ENCODE measurements at places on chromosomes 5 and 9. TPM values are rescaled to one million over a fixed set of nuclear protein-coding genes. Genes with fewer than 3 reads are reported as not detected.
A peak's percentile ranks its signal among the peaks of the same experiment; 100 is the strongest.

SLCO6A1 gene
- total RNA-seq = not detected

CER1 gene
- total RNA-seq = not detected

GRCh38 chr5:1039706-1040260 lies 31.2 kb downstream of the NKD2 start:
- H3K4me1 ChIP-seq = no peaks in the 10 kb centered on the region
- H3K27ac ChIP-seq = no peak overlapping the region
- H3K4me3 ChIP-seq = no peak overlapping the region
- no peaks in the 10 kb centered on the region for H3K36me3 ChIP-seq

- H3K4me3 ChIP-seq = no peak overlapping the region
- peaks cover 34% of the 10 kb centered on the region for H3K36me3 ChIP-seq
- no peak for DNase-seq
- no peaks in the 10 kb centered on the region for H3K27me3 ChIP-seq
- H3K27ac ChIP-seq = no peak overlapping the region
- H3K4me1 ChIP-seq = peaks cover 15% of the 10 kb centered on the region
These were observed 36.3 kb downstream of the CXXC5 start for GRCh38 chr5:139684350-139684880.

IL9 gene
- not detected for total RNA-seq

DNA sequence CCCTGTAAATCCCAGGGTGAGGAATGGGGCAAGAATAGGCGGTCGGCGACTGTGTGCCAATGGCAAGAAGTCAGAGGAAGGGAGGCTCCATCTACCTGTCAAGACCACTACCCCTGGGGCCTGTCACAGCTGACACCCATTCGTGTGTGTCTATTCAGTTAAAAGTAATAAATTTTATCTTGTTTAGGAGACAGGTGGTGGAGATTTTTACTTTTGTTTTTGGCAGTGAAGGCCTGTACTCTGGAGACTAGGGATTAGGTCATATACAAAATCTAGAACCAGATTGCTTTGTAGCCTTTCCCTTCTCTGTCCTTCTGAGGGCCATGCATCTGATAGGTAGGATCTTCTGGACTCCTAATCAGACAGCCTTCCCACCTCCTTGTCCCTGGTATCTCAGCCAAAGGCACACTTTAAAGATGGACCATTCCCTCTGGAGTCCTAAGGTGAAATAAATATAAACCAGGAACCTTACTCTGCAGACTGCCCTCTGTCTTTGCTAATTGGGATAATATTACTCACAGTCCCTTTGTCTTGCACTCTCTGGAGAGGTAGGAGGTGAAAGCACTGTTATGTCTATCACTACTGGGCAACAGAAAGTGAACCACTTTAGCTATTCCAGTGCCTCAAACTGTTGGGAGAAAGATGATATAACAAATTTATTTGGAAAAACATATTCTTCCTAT lies 213.2 kb upstream of the ACTBL2 start:
- peaks cover 27% of the 10 kb centered on the region for H3K4me1 ChIP-seq
- no peaks in the 10 kb centered on the region for H3K36me3 ChIP-seq
- peak; percentile 4 for DNase-seq

- H3K4me3 ChIP-seq = no peak overlapping the region
- H3K4me1 ChIP-seq = no peaks in the 10 kb centered on the region
- no peaks in the 10 kb centered on the region for H3K36me3 ChIP-seq
- H3K27me3 ChIP-seq = no peaks in the 10 kb centered on the region
- no peak for DNase-seq
- no peak overlapping the region for H3K27ac ChIP-seq
These were observed 255.9 kb upstream of the ACO1 start for GRCh38 chr9:32128546-32128945.

- no peaks in the 10 kb centered on the region for H3K4me1 ChIP-seq
- no peak overlapping the region for H3K4me3 ChIP-seq
- peak; percentile 55 for DNase-seq
- H3K27ac ChIP-seq = no peak overlapping the region
- no peaks in the 10 kb centered on the region for H3K27me3 ChIP-seq
These were observed 29.5 kb downstream of the TTC39B start for GRCh38 chr9:15277400-15278090.

CCL19 gene
- total RNA-seq = not detected

- no peaks in the 10 kb centered on the region for H3K27me3 ChIP-seq
- no peaks in the 10 kb centered on the region for H3K4me1 ChIP-seq
- H3K4me3 ChIP-seq = no peak overlapping the region
- H3K27ac ChIP-seq = no peak overlapping the region
- DNase-seq = no peak
These were observed 23.9 kb downstream of the AMBP start for GRCh38 chr9:114054191-114054690.

DNA sequence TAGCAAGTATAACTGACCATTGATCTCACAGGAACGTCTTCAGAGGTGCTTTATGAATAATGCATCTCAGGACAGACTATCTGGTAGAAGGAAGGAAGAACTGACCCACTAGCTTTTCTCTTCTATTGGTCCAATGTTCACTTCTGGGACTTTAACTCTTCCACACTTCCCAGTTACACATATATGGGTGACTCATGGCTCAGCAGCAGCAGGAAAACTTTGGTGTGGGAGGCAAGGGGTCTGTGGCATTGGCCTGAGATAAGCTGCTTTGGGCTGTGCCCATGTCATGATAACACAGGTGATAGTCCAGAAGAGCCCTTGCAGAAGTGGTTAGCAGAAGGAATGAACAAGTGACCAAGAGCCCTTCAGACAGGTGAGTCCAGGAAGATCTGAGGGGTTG lies 148.8 kb downstream of the RAB3C start:
- no peak for DNase-seq
- no peaks in the 10 kb centered on the region for H3K36me3 ChIP-seq
- H3K27me3 ChIP-seq = no peaks in the 10 kb centered on the region
- H3K27ac ChIP-seq = no peak overlapping the region

PLAC8L1 gene
- not detected for total RNA-seq

- peak; percentile 72 for DNase-seq
- no peak overlapping the region for H3K27ac ChIP-seq
- no peak overlapping the region for H3K4me3 ChIP-seq
- peaks cover 3% of the 10 kb centered on the region for H3K4me1 ChIP-seq
These were observed 51.1 kb upstream of the ORM1 start for GRCh38 chr9:114271556-114272510.

FAM193B gene
- 22.9 TPM for total RNA-seq

- no peaks in the 10 kb centered on the region for H3K27me3 ChIP-seq
- no peak overlapping the region for H3K27ac ChIP-seq
- no peak for DNase-seq
- H3K36me3 ChIP-seq = no peaks in the 10 kb centered on the region
- H3K4me3 ChIP-seq = no peak overlapping the region
- peaks cover 14% of the 10 kb centered on the region for H3K4me1 ChIP-seq
These were observed 287.8 kb downstream of the EBF1 start for GRCh38 chr5:158811921-158812320.

SGCD gene
- total RNA-seq = 67.0 TPM
